ENCODE measurements at places on chromosomes 12 and 14.

DNA sequence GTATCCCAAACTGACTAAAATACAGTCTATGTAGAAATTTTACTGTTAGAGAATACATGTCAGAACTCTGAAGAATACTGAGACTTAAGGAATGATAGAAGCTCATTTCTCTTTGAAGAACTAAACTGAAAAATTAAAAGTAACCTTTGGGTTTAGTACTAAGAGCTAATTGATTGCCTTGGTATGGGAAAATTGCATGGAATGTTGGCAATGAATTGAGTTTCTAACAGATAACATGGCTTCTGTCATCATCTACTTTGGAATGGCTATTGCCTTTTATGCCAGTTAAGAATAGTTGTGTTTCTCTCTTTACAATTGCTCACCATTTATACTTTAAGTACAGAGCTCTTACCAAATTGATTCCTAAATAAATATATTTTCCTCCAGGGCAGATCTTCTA, 308.8 kb upstream of the SYT1 start:
- no peaks in the 10 kb centered on the region for H3K4me1 ChIP-seq
- H3K4me3 ChIP-seq, result no peak overlapping the region
- H3K36me3 ChIP-seq, result no peaks in the 10 kb centered on the region
- H3K27ac ChIP-seq, result no peak overlapping the region
- H3K27me3 ChIP-seq, result no peaks in the 10 kb centered on the region

DNA sequence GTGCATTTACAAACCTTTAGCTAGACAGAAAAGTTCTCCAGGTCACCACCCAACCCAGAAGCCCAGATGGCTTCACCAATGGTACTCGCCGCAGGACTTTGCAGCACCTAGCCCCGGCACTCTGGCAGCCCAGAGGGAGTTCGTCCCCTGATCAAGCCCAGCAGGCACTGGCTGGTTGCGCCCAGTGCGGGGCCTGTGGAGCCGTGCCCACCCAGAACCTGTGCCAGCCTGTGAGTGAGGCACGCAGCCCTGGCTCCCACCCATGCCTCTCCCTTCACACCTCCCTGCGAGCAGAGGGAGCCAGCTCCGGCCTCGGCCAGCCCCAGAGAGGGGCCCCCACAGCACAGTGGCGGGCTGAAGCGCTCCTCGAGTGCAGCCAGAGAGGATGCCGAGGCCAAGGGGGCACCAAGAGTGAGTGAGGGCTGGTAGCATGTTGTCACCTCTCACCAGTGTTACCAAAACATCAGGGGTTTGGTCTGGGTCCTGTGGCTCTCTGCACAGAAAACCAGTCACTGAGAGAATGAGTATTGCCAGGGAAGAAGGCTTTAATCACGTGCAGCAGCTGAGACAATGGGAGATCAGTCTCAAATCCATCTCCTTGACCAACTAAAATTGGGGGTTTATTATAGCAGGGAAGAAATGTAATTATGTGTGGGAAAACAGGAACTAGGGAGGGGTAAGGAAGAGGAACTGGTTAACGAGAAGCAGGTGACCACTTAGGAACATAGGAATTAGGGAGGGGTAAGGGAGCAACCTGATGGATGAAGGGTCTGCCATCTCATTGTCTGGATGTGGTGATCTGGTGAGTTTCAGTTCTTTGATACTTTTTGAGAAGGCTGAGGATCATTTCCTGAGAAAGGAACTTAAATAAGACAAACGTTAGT, 151.3 kb downstream of the NUBPL start:
- DNase-seq, result no peak
- no peaks in the 10 kb centered on the region for H3K4me1 ChIP-seq
- H3K4me3 ChIP-seq, result no peak overlapping the region

DNA sequence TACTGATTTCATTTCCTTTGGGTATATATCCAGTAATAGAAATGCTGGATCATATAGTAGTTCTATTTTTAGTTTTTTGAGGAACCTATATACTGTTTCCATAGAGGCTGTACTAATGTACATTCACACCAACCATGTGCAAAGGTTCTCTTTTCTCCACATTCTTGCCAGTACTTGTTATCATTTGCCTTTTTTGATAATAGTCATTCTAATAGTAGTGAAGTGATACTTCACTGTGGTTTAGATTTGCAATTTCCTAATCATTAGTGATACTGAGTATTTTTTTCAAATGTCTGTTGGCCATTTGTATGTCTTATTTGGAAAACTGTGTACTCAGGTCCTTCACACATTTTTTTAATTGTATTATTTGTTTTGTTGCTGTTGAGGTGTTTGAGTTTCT, 148.2 kb upstream of the NAV3 start:
- no peaks in the 10 kb centered on the region for H3K27me3 ChIP-seq
- H3K27ac ChIP-seq, result no peak overlapping the region
- H3K36me3 ChIP-seq, result no peaks in the 10 kb centered on the region
- no peak for DNase-seq
- no peaks in the 10 kb centered on the region for H3K4me1 ChIP-seq

- H3K27ac ChIP-seq, result no peak overlapping the region
- no peaks in the 10 kb centered on the region for H3K36me3 ChIP-seq
- no peaks in the 10 kb centered on the region for H3K4me1 ChIP-seq
Observed at GRCh38 chr12:80798281-80798680, 81.6 kb downstream of the MYF5 start.

DNA sequence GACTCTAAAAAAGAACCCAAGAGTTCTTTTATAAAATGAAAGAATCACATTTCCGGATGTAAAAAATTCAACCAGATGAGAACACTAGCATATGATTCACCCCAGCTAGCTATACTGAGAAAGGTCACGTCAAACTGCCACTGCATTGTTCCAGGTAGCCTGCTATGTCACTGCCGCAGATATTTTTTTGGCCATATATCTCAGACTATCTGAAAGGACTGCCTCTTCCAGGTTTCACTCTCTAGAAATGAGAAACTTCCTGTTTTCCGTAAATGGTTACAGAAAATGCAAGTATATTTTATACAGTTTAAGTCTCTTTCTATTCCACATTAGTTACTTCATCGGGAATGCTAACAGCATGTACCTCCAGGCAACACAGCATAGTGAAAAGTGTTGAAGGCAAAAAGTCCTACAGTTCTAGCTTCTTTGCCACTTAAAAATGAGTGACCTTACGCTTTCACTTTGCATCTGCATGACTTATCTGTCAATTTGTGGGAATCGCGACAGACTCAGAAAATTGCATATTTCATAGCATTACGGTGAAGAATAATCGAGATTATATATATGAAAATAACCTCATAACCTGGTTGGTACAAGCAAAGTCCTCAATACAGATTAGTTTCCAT, 105.2 kb downstream of the MED13L start:
- peak overlapping the region; percentile 19 for H3K4me3 ChIP-seq
- no peaks in the 10 kb centered on the region for H3K27me3 ChIP-seq
- no peak for DNase-seq
- H3K36me3 ChIP-seq, result no peaks in the 10 kb centered on the region
- no peak overlapping the region for H3K27ac ChIP-seq

DNA sequence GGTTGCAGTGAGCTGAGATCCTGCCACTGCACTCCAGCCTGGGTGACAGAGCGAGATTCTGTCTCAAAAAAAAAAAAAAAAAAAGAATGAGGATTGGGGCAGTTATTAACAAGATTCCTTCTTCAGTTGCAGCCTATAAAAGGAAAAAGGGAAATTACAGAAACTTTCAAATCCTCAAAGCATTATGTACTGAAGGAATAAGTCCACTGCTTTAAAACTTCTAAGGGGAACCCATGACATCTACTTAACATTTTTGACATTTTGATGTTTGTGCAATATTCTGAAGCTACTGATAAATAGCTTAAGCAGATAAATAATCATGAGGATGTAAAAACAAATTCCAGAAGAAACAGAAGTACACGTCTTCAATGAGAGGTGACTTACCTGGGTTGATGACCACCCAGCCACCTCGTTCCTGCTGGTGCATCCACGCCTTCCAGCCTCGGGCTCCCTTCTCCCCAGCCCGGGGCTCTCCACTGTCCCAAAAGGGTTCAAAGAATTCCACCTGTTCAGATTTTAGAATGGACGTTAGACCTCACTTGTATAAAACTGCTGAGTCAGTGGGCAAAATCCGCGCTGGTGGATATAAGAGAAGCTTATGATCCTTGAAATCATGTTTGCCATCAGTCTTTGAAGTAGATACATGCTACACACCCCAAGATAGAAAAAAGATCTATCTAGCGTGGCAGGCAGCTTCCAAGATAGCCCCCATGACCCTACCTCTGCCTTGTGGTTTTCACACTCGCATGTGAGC, 33.7 kb downstream of the NRDE2 start:
- no peak overlapping the region for H3K27ac ChIP-seq
- no peaks in the 10 kb centered on the region for H3K27me3 ChIP-seq
- no peak for DNase-seq
- no peak overlapping the region for H3K4me3 ChIP-seq
- peaks cover 57% of the 10 kb centered on the region for H3K36me3 ChIP-seq

DNA sequence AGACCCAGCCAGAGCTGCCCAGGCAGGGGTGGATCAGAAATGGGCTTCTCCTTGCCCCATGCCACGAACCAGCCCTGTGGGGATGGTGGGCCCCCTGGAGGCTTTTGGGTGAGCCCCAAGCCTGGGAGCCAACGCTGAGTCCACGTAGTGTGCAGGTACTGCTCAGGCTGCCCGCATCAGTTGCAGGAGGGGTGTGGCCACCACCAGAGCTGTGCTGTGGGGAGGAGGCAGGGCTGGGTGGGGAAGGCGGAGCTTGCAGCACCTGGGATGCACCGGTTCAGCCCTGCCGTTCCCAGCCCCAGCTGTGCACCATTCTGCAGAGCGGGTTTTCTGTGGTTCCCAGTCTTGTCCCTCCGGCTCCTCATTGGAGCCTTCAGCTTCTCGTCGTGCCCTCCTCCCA, 36.3 kb downstream of the IL31 start:
- H3K4me3 ChIP-seq, result no peak overlapping the region
- H3K27ac ChIP-seq, result no peak overlapping the region
- no peaks in the 10 kb centered on the region for H3K4me1 ChIP-seq
- H3K27me3 ChIP-seq, result no peaks in the 10 kb centered on the region
- peaks cover 66% of the 10 kb centered on the region for H3K36me3 ChIP-seq

- no peaks in the 10 kb centered on the region for H3K27me3 ChIP-seq
- no peak for DNase-seq
- H3K36me3 ChIP-seq, result no peaks in the 10 kb centered on the region
- H3K4me1 ChIP-seq, result no peaks in the 10 kb centered on the region
- no peak overlapping the region for H3K27ac ChIP-seq
Observed at GRCh38 chr14:74552623-74553022, 59.1 kb downstream of the ISCA2 start.

- no peak overlapping the region for H3K4me3 ChIP-seq
- H3K27ac ChIP-seq, result no peak overlapping the region
- H3K27me3 ChIP-seq, result no peaks in the 10 kb centered on the region
- DNase-seq, result no peak
- H3K36me3 ChIP-seq, result no peaks in the 10 kb centered on the region
Observed at GRCh38 chr12:24822121-24822899, 126.6 kb downstream of the BCAT1 start.

GRCh38 chr14:103725001-103725682, 9.5 kb downstream of the ZFYVE21 start:
- H3K4me3 ChIP-seq, result no peak overlapping the region
- H3K4me1 ChIP-seq, result no peaks in the 10 kb centered on the region
- H3K36me3 ChIP-seq, result peaks cover 22% of the 10 kb centered on the region
- no peak for DNase-seq
- H3K27ac ChIP-seq, result no peak overlapping the region

GRCh38 chr12:124057691-124058090, 84.7 kb downstream of the ZNF664 start:
- H3K4me1 ChIP-seq, result no peaks in the 10 kb centered on the region
- no peaks in the 10 kb centered on the region for H3K36me3 ChIP-seq
- no peak overlapping the region for H3K4me3 ChIP-seq
- H3K27me3 ChIP-seq, result peaks cover 4% of the 10 kb centered on the region

DNA sequence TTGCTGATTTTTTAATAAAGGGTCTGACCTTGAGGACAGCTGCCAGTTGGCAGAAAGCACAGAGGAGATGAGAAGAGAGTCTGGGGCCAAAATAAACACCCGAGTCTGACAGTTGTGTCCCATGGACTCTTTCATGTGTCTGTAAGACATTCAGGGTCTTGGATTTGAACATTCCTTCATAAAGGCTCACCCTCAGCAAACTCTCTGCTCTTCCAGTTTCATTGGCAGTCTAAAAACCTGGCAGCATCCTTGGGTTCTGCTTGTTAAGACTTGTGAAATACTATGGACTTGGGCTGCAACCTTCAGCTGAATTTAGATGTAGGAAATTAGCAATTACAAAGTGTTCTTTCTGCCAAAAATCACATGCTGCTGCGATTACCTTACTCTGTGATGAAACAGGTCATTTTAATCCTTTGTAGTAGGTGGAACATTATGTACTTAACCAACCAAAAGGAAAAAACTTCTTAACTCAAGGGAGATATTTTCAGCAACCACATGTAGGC, 32.0 kb upstream of the LMNTD1 start:
- no peak for DNase-seq
- no peak overlapping the region for H3K4me3 ChIP-seq
- no peak overlapping the region for H3K27ac ChIP-seq
- H3K36me3 ChIP-seq, result no peaks in the 10 kb centered on the region

DNA sequence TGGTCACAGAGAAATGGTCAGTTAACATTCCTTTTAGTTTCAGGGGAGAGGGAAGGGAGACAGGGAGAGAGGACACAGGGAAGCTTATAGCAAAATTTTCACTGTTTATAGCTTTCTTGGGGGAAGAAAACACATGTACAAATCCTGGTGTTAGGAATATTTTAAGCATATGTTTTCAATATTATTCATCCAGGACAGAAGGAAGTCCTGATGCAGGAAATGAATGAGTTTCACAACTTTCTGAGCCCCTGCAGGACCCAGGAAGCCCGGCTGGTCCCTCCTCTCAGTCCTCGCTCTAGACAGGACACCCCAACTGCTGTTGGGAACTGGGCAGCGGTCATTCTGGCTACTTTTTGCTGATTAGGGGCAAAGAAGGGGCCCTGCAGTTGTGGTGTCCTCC, 71.1 kb upstream of the ZDHHC17 start:
- no peaks in the 10 kb centered on the region for H3K4me1 ChIP-seq
- no peak for DNase-seq
- H3K36me3 ChIP-seq, result no peaks in the 10 kb centered on the region
- H3K27ac ChIP-seq, result no peak overlapping the region
- no peak overlapping the region for H3K4me3 ChIP-seq

- peak; percentile 26 for DNase-seq
- no peaks in the 10 kb centered on the region for H3K27me3 ChIP-seq
- H3K4me3 ChIP-seq, result peak overlapping the region; percentile 3
- H3K4me1 ChIP-seq, result peaks cover 44% of the 10 kb centered on the region
- peaks cover 45% of the 10 kb centered on the region for H3K36me3 ChIP-seq
Observed at GRCh38 chr12:8088574-8088973, 6.5 kb downstream of the NECAP1 start.
